Right forelimb (tissue), 1 donor: ENCODE measurements at places on chromosomes 16 and 17.

DNA sequence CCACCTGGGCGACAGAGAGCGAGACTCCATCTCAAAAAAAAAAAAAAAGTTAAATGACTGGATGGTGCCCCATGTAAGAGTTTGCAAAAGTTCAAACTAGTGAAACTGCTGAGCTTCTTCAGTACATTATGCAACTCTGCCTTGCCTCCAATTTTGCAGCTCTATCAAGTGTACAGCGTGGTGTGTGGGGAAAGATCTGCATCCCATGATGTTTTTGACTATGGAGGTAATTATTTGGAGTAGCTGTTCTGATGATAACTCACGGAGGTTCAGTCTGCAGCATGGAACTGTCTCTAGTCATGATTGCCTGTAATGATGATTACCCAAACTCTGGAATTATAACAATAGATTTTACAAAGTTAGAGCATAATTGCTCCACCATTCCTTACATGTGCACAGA, 149.6 kb downstream of the PITPNC1 start:
- no peak for DNase-seq

- no peak for DNase-seq
Measured at GRCh38 chr17:63171428-63172393, 205.7 kb downstream of the TANC2 start.

DNA sequence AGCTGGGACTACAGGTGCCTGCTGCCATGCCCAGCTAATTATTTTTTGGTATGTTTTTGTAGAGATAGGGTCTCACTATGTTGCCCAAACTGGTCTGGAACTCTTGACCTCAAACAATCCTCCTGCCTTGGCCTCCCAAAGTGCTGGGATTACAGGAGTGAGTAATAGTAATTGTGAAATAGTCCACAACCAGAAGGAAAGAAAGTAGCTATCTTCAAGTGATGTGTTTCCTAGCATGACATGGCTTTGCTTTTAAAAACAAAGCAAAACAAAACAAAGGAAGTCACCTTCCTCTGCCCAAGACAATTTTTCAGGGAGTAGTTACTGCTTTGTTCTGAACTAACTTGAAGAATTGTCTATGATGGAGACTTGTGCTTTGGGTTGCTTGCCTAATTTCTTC, 27.0 kb downstream of the ATP6V0A1 start:
- no peak for DNase-seq

- DNase-seq, result peak; percentile 19
Measured at GRCh38 chr16:66386629-66387622, 20.4 kb downstream of the CDH5 start.

DNA sequence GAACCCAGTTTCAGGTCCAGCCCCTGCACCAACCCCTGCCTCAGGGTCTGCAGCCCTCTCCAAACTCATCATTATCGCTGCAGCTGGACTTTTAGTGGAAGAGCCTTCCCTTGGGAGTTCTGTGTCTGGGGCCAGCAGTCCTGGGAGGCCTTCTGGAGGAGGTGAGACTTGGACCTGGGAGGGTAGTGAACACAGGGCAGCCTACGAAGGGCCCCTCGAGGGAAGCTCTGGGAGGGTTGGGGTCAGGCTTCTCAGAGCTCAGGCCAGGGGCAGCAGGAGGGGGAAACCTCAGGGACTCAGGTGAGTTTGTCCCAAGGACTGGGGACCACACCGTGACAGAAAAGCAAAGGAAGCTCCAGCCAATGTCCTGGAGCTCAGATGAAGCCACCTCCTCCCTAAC, 11.3 kb upstream of the SRRM2 start:
- no peak for DNase-seq

- no peak for DNase-seq
Measured at GRCh38 chr17:80122926-80123505, 21.6 kb downstream of the GAA start.

DNA sequence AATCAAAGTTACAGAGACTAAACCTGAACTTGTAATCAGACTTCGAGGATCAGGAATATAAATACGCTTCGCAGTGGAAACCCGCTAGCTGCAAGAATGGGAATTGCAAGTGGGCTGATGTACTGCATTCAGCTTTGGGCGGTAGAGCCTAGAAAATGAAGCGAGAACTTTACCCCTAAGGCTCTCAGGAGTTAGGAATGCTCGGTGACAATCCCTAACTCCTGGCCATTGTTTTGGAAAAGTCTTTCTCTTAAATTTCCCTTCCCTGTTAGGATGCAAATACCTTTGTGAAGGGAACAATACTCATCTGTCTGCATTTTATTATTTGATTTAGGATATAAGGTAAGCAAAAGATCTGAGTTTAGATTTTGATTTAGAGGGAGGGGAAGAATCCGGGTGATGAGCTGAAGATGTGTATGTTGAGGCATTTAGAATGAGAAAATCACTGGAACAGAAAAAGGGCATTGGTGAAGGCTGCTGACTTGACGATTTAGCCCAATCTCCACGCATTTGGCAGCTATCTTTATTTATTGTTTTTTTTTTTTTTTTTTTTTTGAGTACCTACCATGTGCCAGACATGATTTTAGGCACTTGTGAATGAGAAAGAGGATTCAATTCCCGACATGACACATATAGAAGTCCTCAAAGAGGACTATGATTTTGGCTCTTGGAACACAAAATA, 2.2 kb upstream of the TOX3 start:
- no peak for DNase-seq

GRCh38 chr17:83193336-83194185, 114.2 kb downstream of the METRNL start:
- DNase-seq, result no peak

- no peak for DNase-seq
Measured at GRCh38 chr16:18049547-18050133, 286.9 kb downstream of the NPIPA8 start.

GRCh38 chr16:2286550-2286949, 18.6 kb upstream of the RNPS1 start:
- no peak for DNase-seq

DNA sequence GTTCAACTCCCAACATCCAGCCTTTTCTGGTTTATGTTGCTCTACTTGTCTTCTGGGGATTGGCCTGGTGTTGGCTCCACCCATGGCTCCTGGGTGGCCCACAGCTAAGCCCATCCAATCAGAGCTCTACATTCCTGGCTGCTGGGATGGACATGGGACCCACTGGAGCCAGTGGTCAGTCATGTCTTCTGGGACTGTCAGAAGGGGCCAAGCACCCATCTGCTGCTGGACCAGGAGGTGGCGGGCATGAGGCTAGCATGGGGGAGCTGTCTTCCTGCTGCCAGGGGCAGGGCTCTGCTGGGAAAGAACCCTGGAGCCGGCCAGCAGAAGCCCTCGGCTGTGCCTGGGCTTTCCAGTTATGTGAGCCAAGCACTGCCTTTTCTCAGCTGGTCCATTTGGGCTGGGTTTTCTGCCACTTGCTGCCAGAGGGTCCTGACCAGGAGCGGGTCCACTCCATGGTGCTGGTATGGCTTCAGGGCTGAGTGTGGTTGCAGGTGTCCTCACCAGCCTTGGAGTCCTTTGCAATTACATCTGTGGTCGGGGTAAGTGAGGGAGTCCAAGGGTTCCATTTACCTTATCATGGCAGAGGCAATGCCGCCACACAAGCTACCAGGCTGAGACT, 17.4 kb upstream of the ZNF469 start:
- DNase-seq, result no peak
